ENCODE measurements at places on chromosomes 6 and 20. TPM values are rescaled to one million over a fixed set of nuclear protein-coding genes. Genes with fewer than 3 reads are reported as not detected.

FOXQ1 gene
- polyA plus RNA-seq = not detected

GRCh38 chr20:50493881-50494253 lies 16.3 kb upstream of the PTPN1 start:
- no peak for DNase-seq

DNA sequence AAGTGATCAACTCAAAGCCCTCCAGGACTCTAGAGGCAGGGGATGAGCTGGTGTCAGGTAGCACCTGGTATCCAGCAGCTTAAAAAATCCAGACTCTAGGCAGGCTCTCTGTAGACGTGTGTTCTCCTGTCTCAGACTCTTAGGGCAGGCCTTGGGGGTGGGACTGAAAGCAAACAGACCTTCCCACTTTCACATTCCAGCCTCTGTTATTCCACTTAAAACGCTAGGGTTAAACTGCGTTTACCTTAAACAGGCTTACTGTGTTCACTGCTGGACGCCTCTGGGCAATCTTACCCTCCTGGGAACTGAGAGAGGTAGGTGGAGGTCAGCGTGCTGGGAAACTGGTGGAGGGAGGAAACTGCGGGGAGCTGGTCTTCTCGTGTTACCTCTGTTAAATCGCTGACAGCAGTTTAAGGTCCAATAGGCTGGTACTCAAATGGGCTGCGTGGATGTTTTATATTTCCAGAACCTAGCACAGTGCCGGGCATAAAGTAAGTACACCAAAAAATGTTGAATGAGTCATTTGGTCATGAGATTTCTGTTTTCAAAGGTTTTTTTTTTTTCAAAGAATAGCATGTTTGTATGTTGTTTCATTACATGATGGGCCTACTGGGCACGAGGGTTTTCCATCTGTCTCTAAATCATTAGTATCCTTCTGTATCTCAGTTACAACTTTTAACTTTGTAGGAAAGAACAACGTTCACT lies at the start of gene GCNT2:
GCNT2 (plus strand) TSS at position 248 of the 705 bp plus-strand sequence. CDS start 7,561 bp downstream, outside the sequence.
- no peak for DNase-seq

DNA sequence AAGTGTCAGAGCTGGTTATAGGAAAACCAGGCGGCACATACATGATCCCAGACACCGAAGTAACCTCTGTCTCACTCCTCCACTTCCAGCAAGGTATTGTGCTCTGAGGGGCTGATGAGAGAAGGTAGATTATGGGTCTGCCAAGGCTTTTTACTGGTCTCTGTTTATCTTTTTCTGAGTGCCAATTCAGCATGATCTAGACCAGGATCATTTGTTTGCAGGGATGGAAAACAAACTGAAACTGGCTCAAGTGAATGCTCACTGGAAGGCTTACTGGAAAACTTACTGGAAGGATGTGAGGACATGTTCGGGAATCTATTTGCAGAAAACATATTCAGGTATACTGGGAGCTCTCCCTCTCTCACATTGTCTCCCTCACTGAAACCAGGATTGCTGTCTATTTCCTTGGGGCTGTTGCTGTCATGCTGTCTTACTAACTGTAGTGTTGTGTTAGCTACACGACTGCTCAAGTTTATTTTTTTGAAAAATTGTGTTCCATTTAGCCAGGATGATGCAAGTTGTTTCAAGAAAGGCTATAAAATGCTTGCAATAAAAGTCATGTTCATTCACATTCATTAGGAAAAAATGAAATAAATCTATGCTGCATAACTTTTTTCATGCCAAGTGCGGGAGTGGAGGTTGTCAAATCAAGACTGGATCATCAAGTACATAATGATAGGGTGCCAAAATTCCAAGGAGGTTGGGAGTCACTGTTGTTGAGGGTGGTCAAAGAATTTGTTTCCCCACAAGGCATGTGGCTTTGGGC lies 37.0 kb downstream of the KLHL31 start:
- DNase-seq = no peak

GRCh38 chr20:8870652-8871051 lies 198.2 kb upstream of the PLCB4 start:
- DNase-seq = no peak

DNA sequence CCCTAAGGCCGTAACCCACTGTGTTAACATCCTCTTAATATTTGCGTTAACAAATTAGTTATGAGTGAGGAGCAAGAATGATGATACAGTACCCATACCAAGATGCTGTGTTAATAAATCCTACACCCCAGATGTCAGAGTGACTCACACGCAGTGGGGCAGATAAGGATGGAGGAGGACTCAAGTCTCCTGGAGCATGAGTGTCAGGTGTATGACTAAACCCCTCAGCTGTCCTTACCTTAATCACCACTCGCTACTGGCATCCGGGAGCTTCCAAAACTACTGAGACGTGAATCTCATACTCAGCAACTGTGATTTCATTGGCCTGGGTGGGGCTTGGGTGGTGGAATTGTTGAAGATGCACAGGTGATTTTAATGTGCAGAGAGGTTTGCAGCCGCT lies 131.3 kb upstream of the MTHFD1L start:
- DNase-seq = no peak

GRCh38 chr6:148869585-148869984 lies 122.8 kb downstream of the UST start:
- no peak for DNase-seq

DNA sequence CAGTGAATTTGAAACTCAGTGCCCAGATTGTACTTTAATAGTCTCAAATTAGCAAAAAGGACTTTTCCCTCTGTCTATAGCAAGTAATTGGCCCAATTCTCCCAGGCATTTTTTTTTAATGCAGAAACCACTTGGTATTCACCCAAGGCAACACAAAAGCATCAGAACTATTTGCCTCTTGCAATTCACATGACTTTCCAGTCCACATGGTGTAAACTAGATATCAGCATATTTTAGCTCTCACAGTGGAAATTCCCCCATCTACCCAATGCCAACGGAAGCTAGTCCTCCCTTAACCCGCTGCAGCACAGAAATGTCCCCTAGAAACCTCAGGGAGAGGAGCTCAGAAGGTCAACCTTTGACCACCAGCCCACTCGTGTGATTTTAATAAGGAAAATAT lies 103.4 kb upstream of the CDYL start:
- no peak for DNase-seq

NKAIN4 gene
- not detected for polyA plus RNA-seq

GRCh38 chr6:105319331-105319730 lies 83.6 kb downstream of the PREP start:
- DNase-seq = no peak
